ENCODE measurements at places on chromosomes 4 and X. TPM values are rescaled to one million over a fixed set of nuclear protein-coding genes. Genes with fewer than 3 reads are reported as not detected.

CCDC149 gene
- 22.9 TPM for total RNA-seq

MID1 gene
- total RNA-seq = 2.3 TPM

GIMD1 gene
- not detected for total RNA-seq

PCSK1N gene
- total RNA-seq = 1.3 TPM

CDX4 gene
- not detected for total RNA-seq

USP53 gene
- 54.5 TPM for total RNA-seq

TLR2 gene
- total RNA-seq = 0.29 TPM

SPATA4 gene
- not detected for total RNA-seq

EVC2 gene
- total RNA-seq = 10.3 TPM

PHEX gene
- total RNA-seq = not detected

ARX gene
- total RNA-seq = 0.58 TPM

PCYT1B gene
- total RNA-seq = not detected

EFHC2 gene
- not detected for total RNA-seq

TACR3 gene
- not detected for total RNA-seq

PCDH11X gene
- not detected for total RNA-seq

EDA2R gene
- total RNA-seq = not detected

DDX53 gene
- not detected for total RNA-seq

ZFP42 gene
- not detected for total RNA-seq

DLG3 gene
- total RNA-seq = 44.8 TPM

TCEANC gene
- 3.2 TPM for total RNA-seq

UGT2B11 gene
- total RNA-seq = not detected

EPHA5 gene
- 1.1 TPM for total RNA-seq

GABRA4 gene
- not detected for total RNA-seq

TEX11 gene
- total RNA-seq = not detected

ARSD gene
- total RNA-seq = 13.4 TPM

KCTD8 gene
- total RNA-seq = not detected

GPR119 gene
- total RNA-seq = not detected

PLK4 gene
- 13.8 TPM for total RNA-seq

CT45A2 gene
- total RNA-seq = not detected

USP17L28 gene
- total RNA-seq = not detected

BCAP31 gene
- 121 TPM for total RNA-seq

POLN gene
- 1.4 TPM for total RNA-seq

RNF128 gene
- 4.1 TPM for total RNA-seq

ACE2 gene
- total RNA-seq = 1.0 TPM

HSFX4 gene
- total RNA-seq = not detected

EREG gene
- total RNA-seq = not detected

NSUN7 gene
- 14.3 TPM for total RNA-seq

All from stomach (tissue), 19 donors.